ENCODE measurements at places on chromosomes 2 and 18. TPM values are rescaled to one million over a fixed set of nuclear protein-coding genes. Genes with fewer than 3 reads are reported as not detected.

The TM4SF20 gene
- total RNA-seq: not detected

The PROKR1 gene
- total RNA-seq: not detected

The MC4R gene
- total RNA-seq: not detected

The IL1R2 gene
- total RNA-seq: not detected

The CCDC148 gene
- total RNA-seq: not detected

The DYSF gene
- 1.4 TPM for total RNA-seq
